ENCODE measurements at places on chromosomes 13 and 19.

DNA sequence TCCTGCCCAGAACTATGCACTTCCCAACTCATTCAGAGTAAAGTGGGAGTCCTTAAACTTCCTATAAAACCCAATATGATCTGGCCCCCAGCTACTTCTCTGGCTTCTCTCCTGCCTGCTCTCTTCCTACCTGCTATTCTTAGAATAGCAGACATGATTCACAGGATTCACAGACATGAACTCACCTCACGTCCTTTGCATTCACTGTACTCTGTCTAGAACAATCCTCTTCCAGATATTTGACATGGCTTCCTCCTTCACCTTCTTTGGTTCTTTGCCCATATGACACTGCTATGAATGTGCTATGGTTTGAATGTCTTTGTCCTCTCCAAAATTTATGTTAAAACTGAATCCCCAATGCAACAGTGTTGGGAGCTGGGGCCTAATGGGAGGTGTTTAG is 154.9 kb downstream of the UGGT2 start:
- DNase-seq, result no peak

GRCh38 chr13:99639126-99639525 is 137.9 kb downstream of the TM9SF2 start:
- no peak for DNase-seq

- DNase-seq, result no peak
These were observed 38.7 kb downstream of the SLC7A1 start for GRCh38 chr13:29556742-29557141.

- no peak for DNase-seq
These were observed 7.5 kb downstream of the RINL start for GRCh38 chr19:38870612-38871011.

DNA sequence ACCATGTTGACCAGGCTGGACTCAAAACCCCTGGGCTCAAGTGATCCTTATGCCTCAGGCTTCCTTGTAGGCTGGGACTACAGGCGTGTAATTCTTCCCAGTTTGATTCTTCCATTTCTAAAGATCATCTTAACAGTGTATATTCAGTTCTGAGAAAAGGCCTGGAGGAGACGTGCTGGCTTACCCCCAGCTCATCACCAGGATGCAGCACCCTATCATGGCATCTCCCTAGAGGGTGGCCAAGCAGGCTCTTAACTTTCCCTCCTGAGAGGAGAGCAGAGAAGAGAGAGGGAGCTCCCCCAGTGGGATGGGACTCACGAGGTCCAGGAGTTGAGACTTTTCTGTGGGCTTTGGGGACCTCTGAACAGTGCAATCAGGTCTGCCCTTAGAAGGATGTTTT is 2.1 kb upstream of the TUBA3C start:
- no peak for DNase-seq

DNA sequence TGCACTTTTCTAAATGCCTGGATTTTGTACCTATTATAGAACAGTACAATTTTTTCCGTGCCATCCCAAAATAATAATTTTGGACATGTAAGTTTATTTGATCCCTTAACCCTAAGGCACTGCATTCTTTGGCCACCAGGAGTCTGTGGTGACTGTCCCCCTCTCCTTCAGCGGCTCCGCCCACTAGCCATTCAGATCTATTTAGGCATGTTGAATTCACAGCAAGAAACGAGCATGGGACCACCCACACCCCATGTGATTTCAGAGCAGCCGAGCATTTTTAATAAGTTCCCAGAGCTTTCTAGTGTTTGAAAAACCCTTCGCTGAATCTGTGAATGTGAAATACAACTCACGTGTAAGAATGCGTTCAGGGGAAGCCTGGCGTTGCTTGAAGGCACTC is 567.5 kb downstream of the MYO16 start:
- DNase-seq, result no peak

GRCh38 chr19:34173193-34173956 is 1.1 kb downstream of the LSM14A start:
- DNase-seq, result peak; percentile 74

- peak; percentile 34 for DNase-seq
These were observed 30.2 kb upstream of the ZNF331 start for GRCh38 chr19:53507523-53508442.

GRCh38 chr19:3187662-3188511 is 2.2 kb downstream of the NCLN start:
- no peak for DNase-seq

DNA sequence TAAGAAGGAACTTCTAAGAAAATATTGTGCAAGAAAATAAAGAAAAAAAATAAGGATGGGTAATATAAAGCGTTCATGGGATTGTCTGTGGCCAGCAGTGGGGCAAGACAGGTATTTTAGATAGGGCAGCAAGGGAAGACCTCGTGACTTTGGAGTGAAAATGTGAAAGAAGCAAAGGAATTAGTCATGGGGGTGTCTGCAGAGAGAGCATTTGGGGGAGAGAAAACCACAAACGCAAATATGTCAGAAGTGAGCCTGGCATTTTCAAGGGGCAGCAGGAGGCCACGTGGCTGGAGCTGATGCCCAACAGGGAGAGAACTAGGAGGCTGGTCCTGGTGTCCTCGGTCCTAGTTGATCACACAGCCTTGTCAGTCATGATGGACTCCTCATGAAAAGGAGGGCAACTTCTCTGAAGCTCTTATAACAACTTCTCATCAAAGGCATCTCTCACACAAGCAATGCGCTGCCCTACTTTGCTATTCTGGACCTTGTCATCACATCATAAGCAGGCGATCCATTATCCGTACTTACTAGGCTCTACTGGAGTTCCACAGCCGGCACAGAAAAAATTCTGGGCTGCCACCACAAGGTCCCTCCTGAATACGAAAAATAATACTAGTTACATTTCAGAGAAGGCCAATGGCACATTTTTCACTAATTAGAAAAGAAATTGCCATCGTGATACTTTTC is 31.0 kb downstream of the RUBCNL start:
- DNase-seq, result no peak

GRCh38 chr13:98571955-98572662 is 4.8 kb downstream of the STK24 start:
- DNase-seq, result no peak

DNA sequence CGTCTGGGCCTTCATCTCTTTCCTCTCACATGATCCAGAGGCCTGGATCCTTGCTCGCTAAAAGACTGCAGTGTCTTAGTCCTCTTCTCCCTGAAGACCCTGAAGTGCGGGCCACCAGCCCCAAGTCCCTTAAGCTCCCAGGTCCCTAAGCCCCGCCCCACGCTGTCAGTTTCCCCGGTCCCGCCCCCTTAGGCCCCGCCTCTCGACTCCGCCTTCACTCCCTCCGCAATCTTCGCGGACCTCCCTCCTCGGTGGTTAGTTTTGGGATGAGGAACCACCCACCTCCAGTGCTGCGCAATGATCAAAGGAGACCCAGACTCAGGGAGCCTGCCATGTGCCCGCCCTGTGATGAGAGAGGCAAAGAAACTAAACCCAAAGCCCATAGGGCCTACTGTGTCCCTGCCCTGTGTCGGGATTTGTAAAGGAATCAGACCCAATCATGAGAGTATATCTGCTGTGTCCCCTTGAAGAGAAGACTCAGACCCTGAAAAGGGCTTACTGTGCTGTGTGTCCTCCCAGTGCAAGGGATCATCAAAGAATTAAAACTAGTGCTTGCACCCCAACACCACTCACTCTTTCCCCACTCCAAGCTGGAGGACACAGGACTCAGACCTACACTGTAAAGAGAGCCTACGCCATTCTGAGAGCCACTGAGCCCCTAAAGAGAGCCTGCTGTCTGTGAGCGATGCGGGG is 3.0 kb upstream of the COX6B1 start:
- DNase-seq, result no peak

GRCh38 chr19:32403291-32403995 is 2.1 kb upstream of the DPY19L3 start:
- no peak for DNase-seq

GRCh38 chr13:62119739-62120700 is 704.4 kb upstream of the PCDH20 start:
- no peak for DNase-seq

- DNase-seq, result no peak
These were observed 8.9 kb upstream of the AMER2 start for GRCh38 chr13:25180775-25181537.

DNA sequence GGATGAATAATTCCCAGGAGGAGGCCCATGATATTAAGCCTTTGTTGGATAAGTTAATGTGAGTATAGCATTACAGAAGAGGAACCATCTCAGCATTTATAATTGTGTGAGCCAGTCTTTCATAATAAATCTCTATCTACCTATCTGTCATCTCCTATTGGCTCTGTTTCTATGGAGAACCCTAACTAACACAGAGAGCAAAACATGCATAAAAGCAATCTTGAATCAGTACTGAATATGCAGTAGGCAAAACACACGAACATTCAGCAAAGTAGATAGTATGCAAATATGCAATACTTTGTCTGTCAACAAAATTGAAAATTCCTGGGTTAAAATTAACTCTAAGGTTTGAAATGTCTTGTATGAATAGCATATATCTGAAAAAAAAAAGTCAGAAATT is 966.3 kb downstream of the DIAPH3 start:
- no peak for DNase-seq

DNA sequence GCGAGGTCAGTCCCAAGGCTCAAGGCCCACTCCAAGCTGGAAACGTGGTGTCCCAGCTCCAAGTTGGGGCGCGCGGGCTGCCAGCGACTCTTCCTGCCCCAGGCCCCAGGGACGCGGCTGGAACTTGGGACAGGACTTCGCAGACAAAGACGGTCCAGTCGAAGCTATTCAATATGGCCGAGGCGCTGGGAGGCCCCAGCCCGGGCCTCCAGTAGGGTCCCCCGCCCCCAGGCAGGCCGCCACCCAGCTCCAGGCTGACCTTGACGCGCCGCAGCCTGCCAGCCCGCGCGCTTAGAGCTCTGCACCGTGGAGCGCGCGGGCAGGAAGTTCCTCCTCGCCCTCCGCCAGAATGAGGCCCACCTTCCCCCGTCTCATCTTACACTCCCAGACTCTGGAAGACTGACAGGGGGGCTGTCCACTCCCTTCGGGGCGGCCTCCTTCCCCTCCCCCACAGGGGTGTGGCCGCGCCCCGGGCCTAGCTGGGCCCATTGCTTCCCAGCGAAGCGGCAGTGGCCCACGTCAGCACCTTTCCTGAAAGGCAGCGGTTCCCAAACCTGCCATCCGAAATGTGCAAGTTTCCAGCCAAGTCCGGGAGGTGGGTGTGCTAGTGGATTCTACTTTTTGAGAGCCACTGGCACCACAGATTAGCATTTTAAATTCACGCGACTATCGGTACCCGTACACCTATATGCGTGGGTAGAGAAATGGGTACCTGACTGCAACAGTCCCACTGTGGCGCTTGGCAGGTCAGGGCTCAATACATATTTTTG is at the start of gene CCDC8:
TSS of gene CCDC8 (minus strand) at position 303 of the 770 bp plus-strand sequence. CDS start 754 bp downstream, outside the sequence.
- no peak for DNase-seq

- no peak for DNase-seq
These were observed 92.7 kb downstream of the TSHZ3 start for GRCh38 chr19:31256593-31256960.

GRCh38 chr19:49999371-50000010 is 25.7 kb downstream of the VRK3 start:
- no peak for DNase-seq

- DNase-seq, result no peak
These were observed 278.9 kb upstream of the ARGLU1 start for GRCh38 chr13:106846571-106847448.

DNA sequence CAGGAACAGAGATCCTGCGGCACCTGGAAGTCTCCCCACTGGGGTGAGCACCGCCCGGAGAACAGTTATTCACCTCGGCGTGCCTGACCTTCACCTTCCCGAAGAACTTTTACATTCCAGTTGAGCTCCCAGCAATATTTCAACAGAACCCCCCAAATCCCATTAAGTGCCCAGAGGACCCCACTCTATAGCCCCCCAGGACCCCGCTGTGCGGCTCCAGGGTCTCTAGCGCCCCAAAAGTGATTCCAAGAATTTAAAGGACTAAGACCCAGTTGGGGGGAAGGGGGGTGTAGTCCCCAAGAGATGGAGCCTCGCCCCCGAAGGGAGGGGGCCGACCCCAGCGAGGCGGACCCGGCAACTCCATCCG is 480 bp downstream of the GPR108 start:
- DNase-seq, result no peak

All from HS-27A (cell line).